ENCODE measurements at places on chromosomes 2 and 18.
A peak's percentile ranks its signal among the peaks of the same experiment; 100 is the strongest.

DNA sequence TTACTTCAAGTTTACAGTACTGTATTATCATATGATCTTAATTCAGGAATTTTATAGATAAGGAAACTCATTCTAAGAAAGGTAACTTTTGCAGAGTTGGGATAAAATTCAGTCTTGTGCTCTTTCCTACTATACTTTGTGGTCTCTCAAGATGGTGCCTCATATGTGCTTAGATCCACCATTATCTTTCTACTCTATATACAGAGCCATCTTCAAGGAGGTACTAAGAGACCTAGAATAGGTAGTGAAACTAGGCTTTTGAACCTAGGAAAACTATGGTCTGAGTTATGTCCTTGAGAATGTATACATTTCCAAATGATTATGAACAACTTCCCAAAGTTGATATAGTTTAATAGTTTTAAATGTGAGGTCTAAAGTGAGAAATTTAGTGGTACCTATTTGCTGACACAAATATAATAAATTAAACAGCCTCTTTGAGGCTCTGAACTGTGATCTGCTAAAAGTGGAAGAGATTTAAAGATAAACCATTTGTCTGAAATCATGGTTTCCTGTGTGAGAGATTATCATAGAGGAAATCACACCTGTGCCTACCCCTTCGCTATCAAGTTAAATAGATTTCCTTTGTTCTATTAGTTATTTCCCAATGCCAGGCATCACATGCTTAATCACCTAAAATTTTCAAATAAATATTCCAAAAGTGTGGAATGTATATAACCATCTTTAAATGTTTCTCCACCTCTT is 27.2 kb downstream of the ACAA2 start:
- no peak for DNase-seq

DNA sequence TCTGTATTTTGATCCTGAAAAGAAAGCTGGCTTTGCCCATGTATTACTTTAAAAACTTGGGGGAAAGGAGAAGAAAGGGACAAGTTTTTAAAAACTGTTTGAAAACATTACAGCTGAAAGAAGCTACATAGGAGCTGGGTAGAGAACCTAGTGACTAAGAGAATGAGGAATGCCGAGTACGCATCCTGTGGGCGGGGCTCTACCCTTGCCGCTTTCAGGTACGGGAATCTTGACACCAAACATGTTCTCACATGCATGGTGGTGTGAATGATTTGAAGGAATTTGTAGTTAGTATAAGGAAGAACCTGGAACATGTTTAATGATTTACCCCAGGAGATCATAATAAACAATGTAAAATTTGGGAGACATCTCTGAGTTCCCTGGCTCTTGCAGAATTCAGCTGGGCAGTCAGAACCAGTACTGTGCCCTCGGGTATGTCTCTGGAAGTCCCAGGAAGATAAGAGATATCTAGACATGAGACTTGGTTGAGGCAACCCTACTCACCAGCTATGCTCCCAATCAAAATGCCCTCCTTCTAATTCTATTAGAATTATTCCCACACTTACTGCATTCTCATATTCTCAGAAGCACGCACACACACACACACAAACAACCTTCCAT is 16.5 kb upstream of the TGFA start:
- DNase-seq: peak; percentile 93

DNA sequence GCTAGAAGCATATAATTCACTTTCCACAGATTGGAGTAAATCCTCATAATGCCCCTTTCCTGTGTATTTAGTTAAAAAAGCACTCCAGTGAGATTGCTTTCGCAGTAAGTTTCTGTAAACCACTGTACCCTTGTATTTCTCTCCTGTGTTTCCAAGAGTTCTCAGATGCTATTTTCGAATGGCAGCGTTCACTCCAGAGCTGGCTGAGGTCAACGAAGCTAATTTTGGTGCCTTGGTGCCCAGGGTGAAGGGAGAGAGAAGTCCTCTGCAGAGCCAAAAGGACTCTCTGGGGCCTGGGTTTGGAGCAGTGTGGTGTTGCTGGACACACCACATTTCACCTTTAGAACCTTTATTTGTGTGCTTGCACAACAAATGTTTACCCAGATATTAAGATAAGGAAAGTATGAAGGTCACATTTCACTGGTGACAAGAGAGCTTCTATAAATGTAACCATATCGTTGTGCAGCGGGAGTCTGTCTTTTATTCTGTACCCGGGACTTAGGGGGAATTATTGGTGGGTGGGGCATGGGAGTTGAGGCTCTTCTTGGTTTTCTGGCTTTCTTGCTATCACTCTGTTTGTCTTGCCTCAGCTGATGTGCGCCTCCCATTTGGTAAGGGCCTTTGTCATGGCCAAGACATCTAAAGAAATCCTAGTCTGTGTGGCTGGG is 9.9 kb downstream of the EPAS1 start:
- no peak for DNase-seq

GRCh38 chr2:215811003-215811402 is 202.3 kb downstream of the MREG start:
- no peak for DNase-seq

GRCh38 chr2:36539631-36540030 is 58.3 kb downstream of the FEZ2 start:
- no peak for DNase-seq

GRCh38 chr18:48997985-48998831 is 47.4 kb upstream of the SMAD7 start:
- peak; percentile 86 for DNase-seq

- DNase-seq: no peak
Measured at GRCh38 chr18:37156330-37156942, 327.5 kb downstream of the KIAA1328 start.

DNA sequence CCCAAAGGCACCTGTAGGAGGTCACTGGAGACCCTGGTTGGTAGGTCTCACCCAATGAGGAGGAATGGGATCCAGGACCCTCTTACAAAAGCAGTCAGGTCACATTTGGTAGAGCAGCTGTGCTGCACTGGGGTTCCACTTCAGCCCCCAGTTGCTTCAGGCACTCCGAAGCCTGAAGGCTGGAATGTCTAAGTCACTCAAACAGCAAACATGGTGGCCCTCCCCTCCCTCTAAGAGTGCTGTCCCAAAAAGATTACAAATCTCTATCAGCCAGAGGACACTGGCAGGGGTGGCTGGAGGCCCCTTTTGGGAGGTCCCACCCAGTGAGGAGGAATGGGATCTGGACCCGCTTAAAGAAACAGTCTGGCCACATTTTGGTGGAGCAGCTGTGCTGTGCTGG is 17.7 kb downstream of the MSTN start:
- no peak for DNase-seq

GRCh38 chr2:65639156-65639864 is 206.9 kb upstream of the SPRED2 start:
- DNase-seq: no peak

DNA sequence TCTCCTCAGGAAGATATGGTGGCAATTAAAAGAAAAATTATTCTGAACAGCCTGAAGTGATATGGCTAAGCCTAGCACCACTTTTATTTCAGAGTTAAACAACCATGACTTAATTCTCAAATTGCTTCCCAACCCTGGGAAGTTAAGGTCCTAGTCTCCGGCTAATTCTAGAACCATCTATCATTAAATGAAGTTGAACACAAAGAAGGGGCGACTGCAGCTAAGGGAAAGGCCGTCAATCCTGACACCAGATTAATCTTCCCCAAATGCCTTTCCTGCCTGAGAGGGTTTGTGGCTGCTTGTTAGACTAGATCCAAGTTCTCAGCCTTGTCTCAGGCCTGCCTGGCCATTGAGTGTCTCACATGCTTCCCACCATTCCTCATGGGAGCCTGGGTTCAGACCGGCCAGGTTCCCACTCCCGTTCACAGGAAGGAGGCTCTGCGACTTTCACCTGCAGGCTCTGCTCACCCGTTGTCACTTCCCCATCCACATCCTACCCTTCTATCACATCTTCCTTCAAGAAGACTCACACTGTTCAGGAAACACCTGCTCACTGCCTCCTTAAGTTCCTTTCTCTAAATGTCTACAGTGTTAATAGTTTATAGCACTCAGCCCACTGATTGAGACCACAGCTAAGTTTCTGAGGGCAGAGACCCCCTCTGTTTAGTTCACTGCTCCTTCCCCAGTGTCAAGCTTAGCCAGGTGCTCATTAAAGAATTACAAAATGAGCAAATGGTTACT is 282.9 kb upstream of the REV1 start:
- DNase-seq: no peak

GRCh38 chr2:185338104-185338503 is 400.5 kb upstream of the FSIP2 start:
- DNase-seq: no peak

DNA sequence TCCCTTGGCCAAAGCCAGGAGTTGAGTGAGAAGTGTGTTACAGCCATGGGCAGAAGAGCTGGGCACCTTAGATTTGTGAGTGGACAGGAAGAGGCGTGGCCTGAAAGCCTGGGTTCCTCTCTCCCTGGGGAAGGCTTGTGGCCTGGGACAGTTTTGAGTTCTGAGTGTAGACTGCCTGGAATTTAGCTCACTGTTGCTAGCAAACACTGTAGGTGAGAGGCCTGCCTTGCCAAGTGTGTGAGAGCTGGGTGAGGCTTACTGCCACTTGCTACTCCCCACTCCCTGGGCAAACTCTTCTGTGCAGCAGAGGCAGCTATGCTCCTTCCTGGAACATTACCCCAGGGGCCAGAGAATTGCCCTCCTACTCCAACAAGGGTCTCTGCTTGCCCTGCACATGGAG is 150.0 kb upstream of the GALNT5 start:
- DNase-seq: no peak

DNA sequence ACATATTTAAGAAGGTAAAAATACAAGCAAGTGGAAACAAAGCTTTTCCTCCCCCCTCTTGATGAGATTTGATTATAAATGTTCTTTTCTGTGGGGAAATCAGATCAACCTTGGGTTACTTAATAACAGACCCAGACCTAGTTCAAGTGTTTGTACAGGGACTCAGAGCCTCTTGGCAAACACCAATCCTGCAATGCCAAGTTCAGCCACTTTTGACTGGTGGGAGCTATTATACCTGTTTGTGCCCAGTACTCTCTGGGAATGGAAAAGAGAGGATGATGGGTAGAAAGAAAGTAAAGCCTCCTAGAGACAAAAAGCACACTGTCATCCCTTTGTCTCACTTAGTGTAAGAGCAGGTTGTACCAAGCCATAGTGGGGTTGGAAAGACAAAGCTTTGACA is 63.8 kb upstream of the EPHA4 start:
- peak; percentile 5 for DNase-seq

- peak; percentile 91 for DNase-seq
Measured at GRCh38 chr18:49016648-49017539, 66.1 kb upstream of the SMAD7 start.

DNA sequence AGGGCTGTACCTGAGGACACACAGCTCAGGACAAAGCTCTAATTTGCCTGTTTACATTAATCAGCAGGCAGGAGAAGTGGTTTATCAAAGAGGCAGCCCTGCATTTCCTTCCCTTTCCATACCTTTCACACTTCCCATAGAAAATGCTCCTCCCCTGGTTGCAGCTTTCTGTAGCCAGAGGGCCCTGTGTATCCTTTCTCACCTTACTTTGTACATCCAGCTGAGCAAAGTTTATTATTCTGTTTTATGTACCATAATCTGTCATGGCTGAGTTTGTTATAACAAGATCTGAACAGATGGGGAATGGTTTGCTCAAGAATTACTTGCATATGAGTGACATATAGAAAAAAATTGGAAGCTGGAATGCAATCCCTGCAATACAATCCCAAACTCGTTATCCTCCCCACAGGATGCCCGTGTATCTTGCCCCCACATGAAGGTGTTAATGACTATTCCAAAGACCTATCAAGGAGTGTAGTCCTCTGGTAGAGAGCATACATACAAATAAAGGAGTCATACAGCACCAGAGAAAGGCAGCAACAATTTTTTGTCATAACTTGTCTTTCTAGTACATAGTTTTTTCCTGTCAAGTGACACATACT is 1025.8 kb upstream of the KLHL29 start:
- DNase-seq: no peak
